Activated effector memory CD4-positive, alpha-beta T cell treated with Interleukin-2 at 50 U/mL for 16 hours (primary cell): ENCODE measurements at places on chromosomes 2 and 18.

- peak; percentile 41 for DNase-seq
These were observed 4.5 kb downstream of the ZFP36L2 start for GRCh38 chr2:43221763-43222474.

GRCh38 chr2:105387225-105387624 is 11.6 kb downstream of the FHL2 start:
- DNase-seq: no peak

DNA sequence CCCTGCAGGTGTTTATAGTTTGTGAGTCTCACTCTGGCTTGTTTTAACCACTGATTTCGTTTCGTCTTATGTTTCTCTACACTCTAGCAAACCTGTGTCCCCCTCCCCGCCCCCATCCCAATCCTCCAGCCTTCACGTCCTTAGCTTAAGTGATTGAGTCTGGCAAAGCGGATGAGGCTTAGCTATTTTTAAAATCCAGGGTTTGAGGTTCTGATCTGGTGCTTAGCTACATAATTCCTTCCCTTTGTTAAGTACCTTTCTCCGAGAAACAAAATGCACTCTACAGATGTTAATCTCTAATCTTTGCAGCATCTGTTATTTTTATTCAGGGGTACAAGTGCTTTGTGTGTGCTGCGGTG is 7.8 kb downstream of the AGAP1 start:
- no peak for DNase-seq

- DNase-seq: no peak
These were observed 191.3 kb downstream of the AGAP1 start for GRCh38 chr2:235685024-235685721.

DNA sequence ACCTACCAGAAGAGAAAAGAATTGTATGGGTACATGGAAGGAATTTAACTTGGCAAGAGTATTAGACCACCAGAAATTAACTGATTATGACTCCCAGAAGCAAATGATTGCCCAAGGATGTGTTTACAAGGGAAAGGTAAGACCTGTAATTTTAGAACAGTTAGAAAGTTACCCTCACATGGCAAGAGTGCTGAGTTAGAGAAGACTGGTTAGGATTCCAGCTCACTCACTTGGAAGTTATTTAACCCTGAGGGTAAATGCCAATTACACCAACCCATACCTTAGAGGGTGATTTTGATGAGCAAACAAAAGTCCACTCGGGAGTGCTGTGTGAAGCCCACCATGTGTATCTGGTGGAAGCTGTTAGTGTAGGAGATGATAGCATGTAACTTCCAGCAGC is 170.2 kb downstream of the TPGS2 start:
- no peak for DNase-seq

- no peak for DNase-seq
These were observed 18.3 kb upstream of the ITGA6 start for GRCh38 chr2:172409042-172409441.

- DNase-seq: no peak
These were observed 91.6 kb downstream of the ACKR3 start for GRCh38 chr2:236661061-236661761.

GRCh38 chr2:196592331-196592910 is 47.1 kb upstream of the CCDC150 start:
- no peak for DNase-seq

GRCh38 chr2:123380370-123380935 is 644.6 kb upstream of the CNTNAP5 start:
- DNase-seq: no peak
